ENCODE measurements at places on chromosomes 3 and 15.

- DNase-seq = no peak
Observed at GRCh38 chr3:151460228-151460627, 633 bp downstream of the IGSF10 start.

DNA sequence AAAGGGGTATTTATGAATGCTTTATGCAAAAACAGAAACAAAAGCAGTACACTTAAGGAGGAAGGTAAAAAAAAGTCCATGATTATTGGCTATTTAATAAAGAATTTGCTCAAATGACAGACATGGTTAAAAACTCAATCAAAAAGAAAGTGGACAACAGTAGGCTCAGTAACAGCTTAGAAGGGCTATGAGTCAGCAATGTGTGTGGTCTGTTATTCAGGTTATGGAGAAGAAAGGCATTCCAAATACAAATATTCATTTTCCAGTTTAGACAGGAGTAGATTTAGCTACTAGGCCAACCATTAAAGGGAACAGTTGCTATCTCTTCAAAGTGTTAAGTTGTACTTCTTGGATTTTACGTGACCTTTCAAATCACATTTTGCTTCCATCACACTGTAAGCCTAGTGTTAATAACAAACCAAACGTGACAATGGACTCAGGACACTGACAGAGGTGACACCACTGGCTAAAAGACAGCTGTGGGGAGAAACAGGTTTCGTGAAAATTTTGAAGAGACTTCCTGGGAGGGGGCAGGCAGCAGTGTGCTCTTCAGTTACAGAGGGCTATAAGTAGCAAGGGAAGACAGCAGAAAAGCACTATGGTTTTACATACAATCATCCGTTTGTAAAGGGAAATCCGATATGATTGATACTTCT lies 41.7 kb upstream of the MYO5C start:
- DNase-seq = no peak

- DNase-seq = no peak
Observed at GRCh38 chr3:16723978-16724377, 118.8 kb upstream of the DAZL start.

DNA sequence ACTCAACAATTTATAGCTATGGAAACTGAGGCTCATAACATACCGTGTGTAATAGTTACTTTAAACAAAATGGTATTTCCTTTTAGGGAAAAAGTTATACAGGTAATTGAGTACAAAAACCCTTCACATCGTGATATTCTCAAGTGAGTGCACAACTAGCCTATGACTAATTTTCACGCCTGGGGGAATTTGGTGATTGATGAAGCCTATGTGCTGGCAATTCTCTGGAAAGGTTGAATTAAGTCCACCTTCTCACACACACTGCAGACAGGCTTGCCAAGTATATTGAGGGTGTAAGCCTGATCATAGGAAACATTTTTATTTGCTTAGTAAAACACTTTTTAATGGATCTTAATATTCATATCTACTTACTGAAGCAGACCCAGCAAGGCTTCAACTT lies 41.3 kb upstream of the ROBO2 start:
- no peak for DNase-seq

DNA sequence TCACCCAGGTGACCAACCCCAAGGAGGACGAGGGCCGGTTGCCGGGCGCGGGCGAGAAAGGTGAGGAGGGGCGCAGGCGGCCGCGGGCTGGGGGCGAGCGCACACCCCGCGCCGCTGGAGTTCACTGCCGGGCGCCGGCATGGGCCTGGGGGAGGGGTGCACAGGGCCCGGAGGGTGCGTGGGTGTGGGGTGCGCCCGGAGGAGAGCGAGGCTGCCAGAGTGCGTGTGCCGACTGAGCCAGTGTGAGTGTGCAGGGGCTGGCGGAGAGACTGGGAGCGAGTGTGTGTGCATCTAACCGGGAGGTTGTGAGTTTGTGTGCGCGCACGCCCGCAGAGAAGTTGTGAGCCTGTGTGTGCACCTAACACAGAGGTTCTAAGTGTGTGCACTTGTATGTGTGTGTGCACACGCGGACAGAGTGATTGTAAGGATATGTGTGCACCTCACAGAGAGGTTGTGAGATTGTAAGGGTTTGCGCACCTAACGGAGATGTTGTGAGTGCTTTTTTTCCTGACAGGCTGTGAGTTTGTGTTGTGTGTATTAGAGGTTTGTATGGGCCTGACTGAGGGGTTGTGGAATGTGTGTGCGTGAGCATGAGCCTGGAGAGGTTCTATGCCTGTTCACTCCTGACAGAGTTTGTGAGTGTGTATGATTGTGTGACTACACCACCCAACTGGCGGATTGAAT lies 681 bp downstream of the CTDSPL start:
- DNase-seq = no peak

DNA sequence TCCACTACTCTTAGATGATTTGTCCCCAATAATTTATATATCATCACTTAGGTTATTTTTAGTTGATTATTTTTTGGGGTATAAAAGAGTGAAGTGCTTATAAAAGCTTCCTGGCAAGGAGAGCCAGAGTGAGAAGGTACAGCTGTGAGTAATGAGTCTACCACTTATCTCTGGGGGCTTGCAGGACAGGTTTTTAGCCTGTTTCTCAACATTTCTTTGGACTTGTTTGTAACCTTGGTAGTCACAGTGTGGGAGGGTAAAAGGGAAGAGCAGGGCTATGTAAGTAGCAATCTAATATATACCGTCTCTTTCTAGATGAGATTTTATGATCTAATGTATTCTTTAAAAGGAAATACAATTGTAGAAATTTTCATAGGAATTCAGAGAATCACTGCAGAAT lies 321.3 kb upstream of the GOLIM4 start:
- no peak for DNase-seq

DNA sequence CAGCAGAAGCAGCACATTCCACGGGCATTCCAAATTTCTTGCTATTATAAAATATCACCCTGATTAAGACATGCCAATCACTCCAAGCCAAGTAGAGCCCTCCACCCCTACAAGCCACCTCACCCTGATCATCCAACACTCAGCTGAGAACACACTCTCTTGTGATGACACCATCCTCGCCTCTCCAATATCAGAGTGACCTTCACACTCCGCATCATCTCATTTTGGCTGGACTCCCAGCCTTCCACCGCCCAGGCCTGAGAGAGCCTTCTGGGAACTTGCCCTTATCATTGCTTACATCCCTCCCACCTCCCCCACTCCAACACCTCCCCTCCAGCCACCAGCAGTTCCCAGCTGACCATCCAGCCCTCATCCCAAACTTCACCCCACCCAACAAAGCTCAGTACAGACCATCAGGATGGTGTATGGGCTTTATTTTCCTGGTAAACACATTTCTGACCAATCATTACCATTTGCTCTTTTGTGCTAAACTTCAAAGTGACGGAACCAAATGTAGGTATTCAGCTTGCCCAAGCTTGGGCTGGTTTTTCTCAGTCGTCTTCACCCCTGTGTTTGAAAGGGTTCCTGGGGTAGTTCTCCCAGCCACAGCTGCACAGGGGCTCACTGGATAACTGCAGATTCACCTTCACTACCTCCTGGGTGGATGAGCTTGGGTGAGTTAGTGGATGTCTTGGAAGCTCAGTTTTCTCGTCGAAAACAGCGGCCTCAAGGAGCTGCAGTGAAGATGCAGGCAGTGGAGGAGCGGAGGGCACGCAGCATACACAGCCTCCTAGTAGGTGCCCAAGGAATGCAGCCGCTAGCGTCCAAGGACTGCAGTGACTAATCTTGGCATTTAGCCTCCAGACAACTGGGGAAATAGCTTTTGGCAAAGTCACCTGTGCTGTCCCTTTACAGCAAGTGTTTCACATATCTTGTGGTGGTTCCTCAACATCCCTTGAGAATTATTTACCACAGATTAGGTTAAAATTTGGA lies 115.1 kb downstream of the LIPC start:
- DNase-seq = no peak

DNA sequence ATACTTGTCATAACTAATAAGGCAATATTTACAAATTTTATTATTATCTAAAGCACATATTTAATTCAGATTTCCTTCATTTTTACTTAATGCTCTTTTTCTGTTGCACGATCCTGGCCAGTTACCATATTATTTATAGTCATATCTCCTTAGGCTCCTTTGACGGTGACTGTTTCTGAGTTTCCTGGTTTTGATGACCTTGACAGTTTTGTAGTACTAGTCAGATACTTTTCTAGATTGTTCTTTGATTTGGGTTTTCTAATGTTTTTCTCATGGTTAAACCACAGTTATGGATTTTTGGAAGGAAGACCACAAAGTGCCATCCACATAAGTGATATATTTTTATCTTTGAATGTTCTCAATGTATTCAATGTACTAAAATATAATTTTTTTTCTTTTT lies 171.0 kb upstream of the NANOGP8 start:
- DNase-seq = no peak

- DNase-seq = no peak
Observed at GRCh38 chr3:28139288-28139687, 102.1 kb upstream of the CMC1 start.

- DNase-seq = no peak
Observed at GRCh38 chr15:101189409-101190091, 62.3 kb downstream of the CHSY1 start.

- no peak for DNase-seq
Observed at GRCh38 chr3:23723930-23724329, 81.8 kb upstream of the UBE2E1 start.

DNA sequence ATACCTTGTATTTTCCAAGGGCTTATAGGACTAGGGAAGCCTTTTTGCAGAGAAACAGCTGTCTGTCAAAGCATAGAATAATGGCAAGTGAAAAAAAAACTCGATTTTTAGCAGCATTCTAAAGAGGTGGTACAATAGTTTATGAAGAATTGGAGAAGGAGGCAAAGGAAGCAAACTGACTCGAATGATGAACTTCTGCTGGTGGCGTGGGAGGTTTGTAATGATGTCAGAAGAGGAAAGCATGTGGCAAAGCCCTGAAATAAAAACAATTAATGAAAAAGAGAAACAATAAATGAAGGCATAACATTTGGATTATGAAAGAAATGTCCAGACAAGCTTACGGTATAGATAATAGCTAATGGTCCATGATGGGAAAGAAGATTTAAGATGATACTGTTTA lies 77.5 kb downstream of the RARB start:
- no peak for DNase-seq

DNA sequence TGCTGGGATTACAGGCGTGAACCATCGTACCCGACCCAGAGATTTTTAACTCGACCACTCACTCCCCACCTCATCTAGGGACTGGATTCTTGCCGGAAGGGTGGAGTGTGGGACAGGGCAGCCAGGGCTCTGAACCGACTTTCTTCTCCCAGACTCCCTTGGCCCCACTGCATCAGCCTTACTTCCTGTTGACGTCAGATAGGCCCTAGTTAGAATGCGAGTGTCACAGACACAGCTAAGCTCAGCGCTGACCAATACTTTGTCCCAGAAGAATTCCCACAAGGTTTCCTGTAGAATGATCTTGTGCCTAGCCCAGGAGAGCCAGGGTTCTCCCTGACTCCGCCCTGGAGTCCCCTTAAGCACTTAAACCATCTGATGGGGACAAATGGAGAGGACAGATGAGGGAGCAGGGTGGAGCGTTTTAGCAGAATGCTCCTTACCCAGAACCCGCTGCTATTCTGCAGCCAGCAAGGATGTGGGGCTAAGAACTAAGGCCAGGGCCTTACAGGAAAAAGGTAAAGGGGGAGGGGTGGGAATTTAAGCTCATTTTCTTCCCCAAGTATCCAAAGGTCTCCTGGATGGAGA lies 5.8 kb upstream of the TUSC2 start:
- no peak for DNase-seq

DNA sequence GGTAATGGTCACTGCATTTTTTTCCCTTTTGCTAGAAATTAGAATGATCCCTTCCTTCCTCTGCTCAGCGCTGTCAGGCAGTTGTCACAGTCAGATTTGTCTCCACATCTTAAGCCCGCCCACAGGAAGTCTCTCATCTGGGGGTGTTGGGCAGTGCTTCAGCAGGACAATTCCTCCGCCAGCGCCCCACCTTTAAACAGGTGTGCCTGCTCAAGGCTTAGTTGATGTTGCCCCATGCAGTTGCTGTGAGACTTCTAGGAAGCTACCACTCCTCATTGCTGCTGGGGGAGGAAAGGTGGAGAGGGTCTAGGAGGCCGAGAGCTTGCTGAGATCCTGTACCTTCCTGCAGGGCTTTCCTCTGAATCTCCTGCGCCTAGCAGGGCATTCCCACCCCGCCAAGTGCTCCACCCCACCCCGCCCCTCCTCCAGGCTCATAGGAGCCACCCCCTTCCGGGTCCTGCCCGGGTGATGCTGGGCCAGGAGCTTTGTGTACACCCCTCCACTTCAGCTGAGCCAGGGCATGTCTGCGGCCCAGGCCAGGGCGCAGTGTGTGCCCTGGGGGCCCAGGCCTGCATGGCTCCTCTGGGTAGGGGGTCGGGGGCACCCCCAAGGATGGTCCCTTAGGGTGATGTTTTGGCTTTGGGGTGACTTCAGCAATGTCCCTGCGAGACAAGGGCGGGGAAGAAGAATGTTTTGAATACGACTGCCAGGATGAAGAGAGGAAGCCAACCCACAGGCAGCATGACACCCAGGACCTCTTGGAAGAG lies 68.7 kb downstream of the TRAK1 start:
- DNase-seq = no peak

DNA sequence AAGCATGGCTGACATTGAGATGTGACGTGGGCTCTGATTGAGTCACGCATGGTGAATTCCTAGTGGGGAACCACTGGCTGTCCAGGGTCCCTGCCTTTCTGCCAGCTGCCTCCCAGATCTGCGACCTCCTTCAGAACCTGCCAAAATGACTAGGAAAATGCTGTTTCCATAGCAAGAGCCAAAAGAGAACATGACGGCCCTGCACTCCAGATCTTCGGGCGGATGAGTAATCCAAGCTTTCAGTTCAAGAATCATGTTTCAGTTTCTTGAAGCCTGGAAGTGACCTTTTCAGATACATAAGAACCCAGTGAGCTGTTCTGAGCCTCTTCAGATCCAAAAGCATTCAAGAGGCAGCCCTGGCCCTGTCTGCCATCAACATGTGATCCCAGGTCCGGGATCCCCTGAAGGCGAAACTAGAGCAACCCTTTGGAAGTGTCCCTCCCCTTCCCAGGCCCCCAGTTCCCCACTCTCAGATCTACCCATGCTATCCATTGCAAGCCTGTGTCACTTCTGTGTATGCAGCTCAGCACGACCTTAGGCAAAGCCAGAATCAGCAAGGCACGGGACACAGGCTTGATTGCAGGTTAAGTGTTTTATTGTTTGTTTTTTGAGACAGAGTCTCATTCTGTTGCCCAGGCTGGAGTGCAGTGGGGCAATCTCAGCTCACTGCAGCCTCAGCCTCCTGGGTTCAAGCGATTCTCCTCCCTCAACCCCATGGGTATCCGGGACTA lies 19.7 kb downstream of the ANKRD63 start:
- no peak for DNase-seq

- DNase-seq = no peak
Observed at GRCh38 chr15:77624868-77625267, 7.8 kb downstream of the LINGO1 start.

DNA sequence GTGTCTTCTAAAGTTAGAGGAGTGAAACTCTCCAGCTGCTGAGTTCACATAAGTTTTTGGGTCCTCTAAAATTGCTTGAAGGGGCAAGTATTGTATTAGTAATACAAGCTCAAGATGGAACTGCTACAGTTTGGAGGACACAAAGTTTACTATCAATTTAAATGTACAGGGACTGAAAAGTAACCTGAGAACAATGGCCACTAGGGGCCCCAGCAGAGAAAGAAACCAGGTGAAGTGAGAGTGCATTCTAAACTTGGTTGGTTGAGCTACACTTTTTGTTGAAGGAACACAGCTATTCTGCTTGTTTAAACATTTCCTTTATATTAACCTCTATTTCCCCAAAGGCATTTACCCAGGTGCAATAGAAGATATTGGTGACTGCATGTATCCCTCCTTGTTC lies 755.5 kb downstream of the GBE1 start:
- no peak for DNase-seq

- DNase-seq = no peak
Observed at GRCh38 chr15:65083262-65083701, 6.7 kb downstream of the KBTBD13 start.

GRCh38 chr3:182389071-182389815 lies 404.1 kb upstream of the ATP11B start:
- no peak for DNase-seq
